ENCODE measurements at places on chromosomes 12 and 14. TPM values are rescaled to one million over a fixed set of nuclear protein-coding genes. Genes with fewer than 3 reads are reported as not detected.

Gene CDCA4
- total RNA-seq, result 19.0 TPM

Gene POTEG
- not detected for total RNA-seq

Gene TAS2R42
- total RNA-seq, result not detected

Gene HPD
- not detected for total RNA-seq

Gene PKP2
- total RNA-seq, result 0.76 TPM

Gene ADCY4
- 8.1 TPM for total RNA-seq

Gene SLC25A21
- not detected for total RNA-seq

Gene CLEC2A
- total RNA-seq, result not detected

Gene FOXG1
- total RNA-seq, result not detected

Gene DENND5B
- total RNA-seq, result not detected

Gene MGST1
- total RNA-seq, result 2.3 TPM

Gene SBNO1
- 56.3 TPM for total RNA-seq

Gene PPP1R1A
- not detected for total RNA-seq

Gene KLRC4
- total RNA-seq, result not detected

Gene MYO1H
- total RNA-seq, result not detected

Gene SDSL
- 1.1 TPM for total RNA-seq

Gene CLEC14A
- total RNA-seq, result not detected

Gene NELL2
- total RNA-seq, result 233 TPM

Gene RNASE4
- 2.1 TPM for total RNA-seq

Gene PIWIL1
- not detected for total RNA-seq

Gene LYZ
- 42.3 TPM for total RNA-seq

Gene PRB2
- total RNA-seq, result not detected
